Activated CD4-positive, alpha-beta T cell treated with anti-CD3 and anti-CD28 coated beads for 24 hours (primary cell): ENCODE measurements at places on chromosomes 13 and 19.

DNA sequence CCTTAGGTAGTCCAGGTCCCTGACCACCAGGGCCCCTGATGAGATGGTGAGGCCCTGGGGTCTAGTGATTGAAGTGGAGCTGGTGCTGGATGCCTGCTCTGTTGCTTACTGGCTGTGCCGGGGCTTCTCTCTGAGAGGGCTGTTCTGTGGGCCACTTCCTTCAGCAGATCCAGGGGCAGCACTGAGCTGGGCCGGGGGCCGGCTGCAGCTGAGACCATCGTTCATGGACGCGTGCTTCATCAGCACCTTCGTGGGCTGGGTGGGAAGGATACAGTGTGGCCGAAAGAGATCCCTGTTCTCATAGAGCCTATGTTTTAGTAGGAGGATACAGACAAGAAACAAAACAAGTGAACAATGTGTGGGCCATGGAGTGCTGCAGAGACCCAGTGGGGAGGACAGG lies 33.2 kb upstream of the TEX29 start:
- DNase-seq, result no peak

DNA sequence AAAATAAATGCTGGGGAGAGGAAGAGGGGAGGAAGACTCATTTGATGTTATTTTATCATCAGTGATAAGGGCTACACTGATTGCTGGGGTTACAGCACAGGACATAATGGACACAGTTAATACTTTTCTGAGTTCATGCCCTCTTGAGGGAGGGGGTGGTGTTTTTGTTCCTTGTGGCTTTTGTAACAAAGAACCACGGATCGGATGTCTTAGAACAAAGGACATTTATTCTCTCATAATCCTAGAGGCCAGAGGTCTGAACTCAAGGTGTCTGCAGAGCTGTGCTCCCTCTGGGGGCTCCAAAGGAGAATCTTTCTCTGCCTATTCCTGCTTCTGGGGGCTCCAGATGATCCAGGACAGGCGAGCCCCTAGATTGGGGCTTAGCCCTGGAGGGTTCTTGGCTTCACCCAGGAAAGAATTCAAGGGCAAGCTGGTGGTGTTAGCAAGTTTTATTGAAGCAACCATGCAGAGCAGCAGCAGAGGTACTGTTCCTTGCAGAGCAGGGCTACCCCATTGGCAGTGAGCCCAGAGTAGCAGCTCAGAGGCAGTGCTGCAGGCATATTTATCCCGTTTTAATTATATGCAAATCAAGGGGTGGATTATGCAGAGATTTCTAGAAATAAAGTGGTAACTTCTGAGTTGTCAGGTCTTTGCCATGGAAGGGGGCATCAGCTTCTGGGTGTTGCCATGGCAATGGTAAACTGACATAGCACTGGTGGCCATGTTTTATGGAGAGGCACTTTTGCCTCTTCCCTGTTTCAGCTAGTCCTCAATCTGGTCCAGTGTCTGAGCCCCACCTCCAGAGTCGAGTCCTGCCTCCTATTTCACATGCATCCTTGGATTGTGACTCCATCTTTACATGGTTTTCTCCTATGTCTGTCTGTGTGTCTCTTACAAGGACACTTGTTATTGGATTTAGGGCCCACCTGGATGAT lies 18.0 kb downstream of the VAV1 start:
- no peak for DNase-seq

DNA sequence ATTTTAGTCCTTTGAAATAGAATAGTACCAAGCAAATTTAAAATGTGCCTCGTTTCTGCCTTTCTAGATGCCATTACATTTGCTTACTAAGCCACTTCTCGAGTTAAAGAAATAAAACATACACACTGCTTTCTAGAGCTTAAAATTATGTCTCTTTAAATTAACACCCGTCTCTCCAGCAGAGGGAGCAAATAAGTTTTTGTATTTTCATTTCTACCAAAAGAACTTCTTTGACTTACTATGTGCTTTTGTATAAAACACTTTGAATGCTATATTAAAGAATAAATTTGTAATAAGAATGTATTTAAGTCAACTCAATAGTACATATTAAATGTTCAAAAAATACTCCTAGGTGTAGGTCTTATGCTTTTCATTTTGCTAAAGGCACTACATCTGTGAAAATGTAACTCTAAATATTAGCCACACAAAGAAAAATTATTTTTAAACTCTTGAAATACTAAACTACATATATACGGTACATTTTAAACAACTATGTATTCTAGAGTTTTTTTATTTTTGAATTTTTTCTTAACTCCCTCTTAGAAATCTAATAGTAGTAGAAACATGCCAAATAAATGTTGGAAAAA lies 269.3 kb upstream of the MIR17HG start:
- DNase-seq, result no peak

- no peak for DNase-seq
Measured at GRCh38 chr13:67281466-67281865, 51.3 kb upstream of the PCDH9 start.

- no peak for DNase-seq
Measured at GRCh38 chr19:36032251-36033104, at the start of gene CLIP3. TSS of gene CLIP3 (minus strand) at chr19:36032873. CDS start at chr19:36032357, 516 bp downstream.

GRCh38 chr19:5369962-5370367 lies 29.4 kb upstream of the PTPRS start:
- peak; percentile 63 for DNase-seq

- DNase-seq, result no peak
Measured at GRCh38 chr13:80755910-80756309, 415.0 kb upstream of the SPRY2 start.

DNA sequence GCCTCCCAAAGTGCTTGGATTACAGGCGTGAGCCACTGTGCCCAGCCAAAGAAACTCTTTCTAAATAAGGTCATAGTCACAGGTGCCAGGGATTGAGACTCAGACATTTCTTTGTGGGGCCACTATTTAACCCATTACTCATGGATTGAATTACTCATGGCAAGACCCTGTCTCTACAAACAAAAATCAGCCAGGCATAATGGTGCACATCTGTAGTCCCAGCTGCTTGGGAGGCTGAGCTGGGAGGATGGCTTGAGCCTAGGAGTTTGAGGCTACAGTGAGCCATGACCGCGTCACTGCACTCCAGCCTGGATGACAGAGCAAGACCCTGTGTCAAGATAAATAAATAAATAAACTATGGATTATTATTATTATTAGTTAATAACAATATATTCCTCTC lies 3.6 kb upstream of the KLF2 start:
- no peak for DNase-seq

DNA sequence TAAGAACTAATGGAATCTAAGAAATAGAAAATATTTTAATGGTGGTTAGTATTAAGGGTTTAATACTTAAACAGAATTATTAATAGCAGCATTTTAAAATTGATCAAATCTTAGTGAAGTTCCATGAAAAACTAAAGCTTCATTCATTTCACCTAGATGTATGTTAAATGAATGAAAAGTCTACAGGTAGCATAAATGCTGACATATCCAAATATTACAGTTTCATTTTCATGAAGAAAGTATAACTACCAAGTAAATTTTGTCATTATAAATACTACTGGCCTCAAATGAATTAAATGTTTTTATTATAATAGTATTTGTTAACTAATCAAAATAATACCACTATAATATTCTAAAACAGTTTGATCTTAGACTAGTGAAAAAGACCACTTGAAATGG lies 403.3 kb downstream of the LIG4 start:
- DNase-seq, result no peak

- DNase-seq, result peak; percentile 9
Measured at GRCh38 chr13:36432106-36432544, at the start of gene CCNA1. TSS of gene CCNA1 (plus strand) at chr13:36432495. CDS start at chr13:36433057, 562 bp downstream.

DNA sequence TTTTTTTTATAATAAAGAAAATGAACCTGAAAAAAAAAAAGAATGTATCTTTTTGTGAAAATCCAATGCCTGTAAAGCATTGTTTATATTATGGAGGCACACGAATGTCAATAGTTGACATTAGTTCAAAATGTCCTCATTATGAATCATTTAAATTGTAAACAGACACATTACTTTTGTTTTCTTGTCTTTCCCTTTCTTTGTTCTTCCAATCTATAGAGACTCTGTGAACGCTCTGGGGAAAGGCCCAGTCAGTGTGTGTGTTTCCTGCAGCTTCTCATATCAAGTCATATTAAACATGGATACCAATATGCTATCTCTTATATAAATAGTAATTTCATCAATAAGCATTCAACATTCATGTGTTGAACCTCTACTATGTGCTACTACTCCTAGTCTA lies 193.1 kb downstream of the KCTD12 start:
- no peak for DNase-seq

DNA sequence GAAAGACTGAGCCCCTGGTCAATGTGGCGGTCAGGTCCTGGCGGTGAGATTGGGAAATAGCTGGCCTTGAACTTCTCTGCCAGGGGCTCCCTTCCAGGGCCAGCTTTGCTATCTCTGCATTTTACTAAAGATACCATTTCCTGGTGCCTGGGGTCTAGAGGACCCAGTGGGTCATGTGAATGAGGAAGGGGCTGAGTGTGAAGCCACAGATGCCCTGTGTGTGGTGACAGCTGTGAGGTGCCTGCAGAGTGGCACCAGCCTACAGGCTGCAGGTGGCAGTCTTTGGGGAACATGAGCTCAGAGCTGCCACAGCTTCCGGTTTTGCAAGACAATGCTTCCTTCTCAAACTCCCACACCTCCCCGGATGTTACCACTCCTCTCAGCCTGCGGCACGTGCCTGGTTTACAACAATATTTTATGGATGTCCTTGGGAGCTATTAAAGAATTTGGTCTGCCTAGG lies 5.2 kb upstream of the MLNR start:
- DNase-seq, result no peak

GRCh38 chr13:41928323-41928722 lies 32.6 kb downstream of the VWA8 start:
- no peak for DNase-seq
